Tibial nerve (tissue), 4 donors: ENCODE measurements at places on chromosomes 12 and 14.

DNA sequence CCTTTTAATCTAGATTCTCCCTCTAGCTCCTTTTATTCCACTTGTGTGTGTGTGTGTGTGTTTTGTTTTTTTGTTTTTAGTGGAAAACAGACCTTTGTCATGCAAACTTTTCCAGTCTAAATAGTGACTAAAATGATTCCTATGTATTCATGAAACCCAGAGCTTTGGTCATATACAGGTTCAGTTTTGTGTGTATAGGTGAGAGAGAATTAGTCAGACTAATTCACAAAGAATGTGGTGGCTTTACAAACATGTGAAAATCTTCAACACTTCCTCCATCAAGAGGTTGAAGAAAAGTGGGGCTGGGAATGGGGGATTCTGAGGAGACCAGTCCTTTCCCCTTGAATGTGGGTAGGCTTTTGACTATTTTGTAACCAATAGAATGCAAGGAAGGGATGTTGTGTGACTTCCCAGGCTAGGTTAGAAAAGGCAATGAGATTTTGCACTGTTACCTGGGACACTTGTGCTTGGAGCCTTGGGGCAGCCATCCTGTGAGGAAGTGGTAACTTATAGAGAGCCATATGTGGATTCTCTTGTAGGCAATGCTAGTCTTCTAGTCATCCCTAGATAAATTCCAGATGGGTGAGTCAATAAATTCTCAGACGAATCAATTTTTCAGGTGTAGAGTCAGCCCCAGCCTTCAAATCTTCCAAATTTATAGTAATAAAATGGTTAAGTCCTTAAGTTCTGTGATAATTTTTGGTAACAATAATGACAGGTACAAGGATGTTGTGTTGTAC lies 236.1 kb downstream of the CEP128 start:
- no peak for DNase-seq

DNA sequence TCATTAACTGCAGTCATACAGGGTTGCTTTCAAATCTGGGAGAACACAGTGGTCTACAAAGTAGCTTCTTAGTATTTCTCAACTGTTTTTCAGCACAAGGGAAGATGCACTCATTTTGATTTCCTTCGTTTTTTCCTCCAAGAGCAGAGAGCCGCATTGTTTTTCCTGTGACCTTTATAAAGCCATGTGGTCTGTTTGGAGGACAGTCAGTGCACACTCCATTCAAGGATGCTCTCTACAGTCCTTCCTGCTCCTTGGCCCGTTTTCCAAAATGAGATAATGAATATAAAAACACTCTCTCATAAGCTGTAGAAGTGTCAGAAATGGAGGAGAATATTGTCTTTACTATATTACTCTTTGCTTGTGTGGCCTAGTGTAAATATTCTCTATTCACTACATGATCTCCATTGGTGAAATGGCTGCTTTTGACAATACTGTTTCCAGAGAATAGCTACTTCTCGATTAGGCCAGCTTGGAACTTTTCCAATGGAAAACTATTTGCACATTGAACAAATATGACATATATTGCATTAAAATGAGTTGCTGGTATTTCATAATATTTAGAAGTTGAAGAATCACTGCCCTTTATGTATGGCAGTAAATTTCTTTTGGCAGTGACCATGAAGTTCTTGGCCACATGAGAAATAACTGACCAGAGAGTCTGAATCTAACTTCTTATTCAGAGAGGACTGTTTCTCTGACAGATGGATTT lies 393.1 kb upstream of the RGS6 start:
- no peak for DNase-seq

DNA sequence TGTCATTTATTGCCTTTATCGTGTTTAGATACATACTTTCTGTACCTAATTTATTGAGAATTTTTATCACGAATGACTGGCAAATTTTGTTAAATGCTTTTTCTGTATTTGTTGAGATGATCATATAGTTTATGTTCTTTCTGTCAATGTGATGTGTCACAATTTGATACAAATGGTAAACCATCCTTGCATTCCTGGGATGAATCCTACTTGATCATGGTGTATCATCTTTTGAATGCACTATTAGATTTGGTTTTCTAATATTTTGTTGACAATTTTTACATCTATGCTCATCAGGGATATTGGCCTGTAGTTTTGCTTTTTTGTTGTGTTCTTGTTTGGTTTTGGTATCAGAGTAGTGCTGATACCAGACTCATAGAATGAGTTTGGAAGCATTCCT lies 185.1 kb downstream of the NUBPL start:
- DNase-seq = no peak

- DNase-seq = peak; percentile 94
Observed at GRCh38 chr12:55847603-55848291, 5.0 kb upstream of the MMP19 start.

DNA sequence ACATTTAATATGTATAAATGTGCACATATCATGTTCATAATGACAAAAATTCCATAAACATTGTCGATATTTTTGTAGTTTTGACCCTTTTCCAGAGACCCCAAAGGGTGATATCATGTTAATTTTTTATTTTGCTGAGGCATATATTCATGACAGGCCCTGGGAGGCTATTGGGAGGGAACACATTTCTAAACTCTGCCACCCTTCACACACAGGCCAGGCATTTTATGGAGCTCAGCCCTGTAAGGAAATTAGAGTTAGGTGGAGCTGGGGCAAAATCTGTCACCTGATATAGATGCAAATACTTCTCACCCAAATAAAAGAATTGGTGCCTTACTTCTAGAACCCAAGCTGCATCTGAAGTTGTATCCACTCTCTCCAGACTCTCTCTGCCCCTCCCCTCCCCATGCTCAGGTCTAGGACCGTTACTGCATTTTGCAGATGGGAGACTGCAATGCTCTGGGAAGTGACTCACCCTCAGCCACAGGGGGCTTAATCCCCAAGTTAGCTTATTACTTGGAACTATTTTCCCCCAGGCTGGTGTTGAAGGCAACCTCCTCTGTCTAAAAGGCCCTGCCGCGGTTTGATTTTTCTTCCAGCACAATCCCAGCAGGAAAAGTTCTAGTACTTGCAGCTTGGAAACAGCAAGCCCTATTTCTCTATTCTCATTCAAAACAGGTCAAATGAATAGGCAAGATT lies 238.9 kb downstream of the EMP1 start:
- no peak for DNase-seq

GRCh38 chr14:90419200-90419599 lies 22.4 kb downstream of the CALM1 start:
- peak; percentile 40 for DNase-seq

- no peak for DNase-seq
Observed at GRCh38 chr12:24853094-24853493, 95.8 kb downstream of the BCAT1 start.

DNA sequence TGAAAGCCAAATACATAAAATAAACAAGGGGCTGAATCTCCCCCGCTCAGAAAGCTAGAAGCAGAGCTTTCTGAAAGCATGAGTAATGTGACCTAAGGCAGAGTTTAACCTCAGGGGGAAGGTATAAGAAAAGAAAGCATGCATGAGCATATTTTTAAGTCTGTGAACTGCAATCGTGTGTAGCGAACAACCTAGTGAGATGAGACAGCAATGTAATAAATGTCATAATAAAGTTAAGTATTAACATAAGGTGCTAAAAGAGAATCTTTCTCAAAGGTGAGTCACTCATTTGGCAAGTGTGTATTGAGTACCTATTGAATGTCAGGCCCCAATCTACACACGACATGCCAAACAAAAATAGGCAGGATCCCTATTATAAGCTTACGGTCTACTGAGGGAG lies 14.2 kb upstream of the WDR20 start:
- no peak for DNase-seq

DNA sequence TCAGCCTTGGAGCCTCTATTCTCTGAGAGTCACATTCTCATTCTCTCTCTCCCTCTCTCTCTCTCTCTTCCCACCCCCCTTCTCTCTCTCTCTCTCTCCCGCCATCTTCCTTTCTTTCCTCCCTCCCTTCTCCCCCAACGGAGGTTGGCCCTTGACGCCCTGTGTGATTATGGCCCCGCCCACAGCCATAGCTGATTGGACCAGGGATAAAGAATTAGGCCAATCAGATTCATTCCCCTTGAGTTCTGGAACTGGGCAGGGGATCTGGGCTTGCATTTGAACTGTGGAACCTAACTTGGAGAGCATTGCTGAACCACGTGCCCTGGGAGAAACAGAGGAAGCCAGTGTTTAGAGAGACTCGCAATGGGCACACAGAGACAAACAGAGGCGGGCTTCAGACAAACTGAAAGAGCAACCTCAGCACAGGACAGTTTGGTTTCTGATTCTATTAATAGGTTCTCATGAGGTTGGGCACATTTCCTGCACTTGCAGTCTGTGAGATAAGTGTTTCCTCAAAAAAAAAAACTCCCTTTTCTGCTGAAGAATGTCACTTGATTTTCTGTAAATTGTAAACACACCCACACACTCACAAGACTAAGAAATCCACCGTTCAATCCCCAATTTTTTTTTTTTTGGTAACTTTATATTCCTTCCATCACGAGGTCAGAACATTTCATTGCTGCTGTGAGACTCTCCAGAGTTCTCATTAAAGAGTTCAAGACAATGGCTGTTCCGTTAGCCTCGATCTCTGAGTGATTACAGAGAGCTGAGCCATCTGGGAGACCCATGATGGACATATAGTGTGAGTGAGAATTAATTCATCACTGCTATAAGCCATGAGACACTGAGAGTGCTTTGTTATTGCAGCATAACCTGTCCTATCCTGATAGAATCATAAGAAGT lies 3.5 kb upstream of the P2RX7 start:
- peak; percentile 82 for DNase-seq

GRCh38 chr14:80605536-80605935 lies 336.0 kb downstream of the CEP128 start:
- DNase-seq = no peak

DNA sequence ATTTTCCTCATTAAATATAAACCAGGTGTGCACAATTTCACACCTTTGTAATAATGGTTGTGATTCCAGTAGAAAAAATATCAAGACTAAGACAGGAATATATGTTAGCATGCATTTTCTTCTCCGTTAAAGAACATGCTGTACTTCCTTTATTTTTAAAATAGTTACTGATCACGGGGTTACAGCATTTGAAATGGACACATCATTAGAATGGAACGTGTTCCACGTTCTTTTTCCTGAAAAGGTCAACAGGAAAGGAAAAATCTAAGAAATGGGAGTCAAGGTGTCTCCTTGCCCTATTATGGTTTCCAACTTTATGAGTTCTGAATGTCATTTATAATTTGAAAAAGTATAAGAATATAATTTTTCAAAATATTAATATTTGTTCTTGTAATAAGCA lies 1325.7 kb downstream of the SLC16A7 start:
- no peak for DNase-seq

DNA sequence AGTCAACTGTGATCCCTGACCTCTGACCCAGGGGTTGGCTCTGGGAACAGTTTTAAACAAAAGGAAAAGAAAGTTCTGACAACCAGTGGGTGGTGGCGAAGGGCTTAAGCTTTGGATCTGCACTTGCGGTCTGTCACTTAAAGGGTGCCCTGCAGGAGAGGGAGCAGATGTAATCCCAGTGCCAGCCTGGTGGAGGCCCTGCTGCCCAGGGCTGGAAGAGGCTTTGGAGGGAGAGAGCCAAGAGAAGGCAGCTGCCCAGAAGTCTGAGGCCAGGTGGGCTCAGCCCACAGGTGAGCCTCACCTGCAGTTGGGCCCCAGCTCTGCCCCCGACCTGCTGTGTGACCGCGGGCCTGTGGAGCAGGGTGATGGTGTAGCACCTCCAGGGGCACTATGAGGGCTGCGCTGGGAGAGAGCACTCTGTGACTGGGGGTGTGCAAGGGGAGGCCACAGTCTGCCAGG lies 19.1 kb downstream of the SH2B3 start:
- DNase-seq = no peak

- DNase-seq = no peak
Observed at GRCh38 chr14:64502456-64502855, 1.2 kb downstream of the ZBTB25 start.

- DNase-seq = no peak
Observed at GRCh38 chr14:89239023-89239422, 178.0 kb downstream of the FOXN3 start.

GRCh38 chr14:21039585-21040369 lies 2.4 kb upstream of the RNASE7 start:
- DNase-seq = peak; percentile 57

GRCh38 chr12:45721369-45721768 lies 8.1 kb upstream of the ARID2 start:
- no peak for DNase-seq
